ENCODE measurements at places on chromosomes 1 and 21.

DNA sequence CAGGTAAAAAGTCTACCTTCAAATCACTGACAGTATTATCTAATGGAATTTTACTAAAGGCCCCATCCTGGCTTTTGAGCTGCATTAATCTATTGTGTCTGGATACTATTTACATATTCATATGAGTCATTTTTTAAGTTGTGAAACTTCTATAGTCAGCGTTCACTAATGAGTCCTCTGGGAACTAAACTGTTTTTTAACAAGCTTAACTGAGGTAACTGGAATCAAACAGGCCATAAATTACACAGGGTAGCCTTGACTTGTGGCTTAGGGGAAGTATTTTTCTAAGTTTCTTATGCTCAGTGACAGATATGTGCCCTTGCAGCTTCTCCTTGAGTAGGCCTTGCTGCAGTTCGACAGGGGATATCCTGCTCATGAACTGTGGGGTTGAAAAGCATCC is 68.8 kb downstream of the JMJD4 start:
- no peak for DNase-seq

GRCh38 chr1:44328671-44329416 is 26.2 kb downstream of the ERI3 start:
- DNase-seq, result no peak

DNA sequence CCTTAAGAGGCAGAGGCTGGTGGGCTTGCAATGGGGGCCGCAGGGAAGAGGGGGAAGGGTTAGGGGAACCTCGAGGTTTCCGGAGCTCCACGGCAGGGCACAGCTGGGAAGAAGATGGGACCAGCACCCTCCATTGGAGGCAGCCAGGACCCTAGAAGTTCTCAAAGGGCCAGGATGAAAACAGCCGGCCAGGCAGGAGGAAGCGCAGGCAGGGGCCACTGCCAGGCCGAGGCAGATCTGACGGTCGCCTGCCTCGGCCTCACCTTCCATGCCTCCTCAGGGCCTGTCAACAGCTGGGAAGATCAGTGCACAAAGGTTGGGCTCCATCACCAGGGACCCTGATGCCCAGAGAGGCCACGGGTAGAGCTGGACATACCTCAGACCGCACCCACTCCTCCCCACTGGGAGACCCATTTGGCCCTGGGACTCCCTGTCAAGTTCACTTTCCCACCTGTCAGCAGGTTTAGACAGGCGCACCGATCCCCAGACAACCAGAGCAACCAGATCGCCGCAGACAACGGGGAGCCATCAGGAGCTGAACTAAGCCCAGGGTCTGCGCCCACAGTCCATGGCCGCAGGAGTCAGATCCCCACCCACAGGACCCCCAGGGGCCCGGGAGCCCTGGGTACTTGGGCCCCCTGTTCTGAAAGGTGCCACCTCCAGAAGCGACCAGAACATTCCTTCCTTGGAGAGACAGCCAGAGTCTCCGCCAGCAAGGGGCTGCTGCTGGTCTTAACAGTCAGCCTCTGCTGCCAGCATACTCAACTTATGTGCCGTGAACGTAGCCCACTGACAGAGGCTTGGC is 2.2 kb downstream of the SLC19A1 start:
- DNase-seq, result peak; percentile 19

- no peak for DNase-seq
Observed at GRCh38 chr1:203630697-203631096, 4.1 kb downstream of the ATP2B4 start.

DNA sequence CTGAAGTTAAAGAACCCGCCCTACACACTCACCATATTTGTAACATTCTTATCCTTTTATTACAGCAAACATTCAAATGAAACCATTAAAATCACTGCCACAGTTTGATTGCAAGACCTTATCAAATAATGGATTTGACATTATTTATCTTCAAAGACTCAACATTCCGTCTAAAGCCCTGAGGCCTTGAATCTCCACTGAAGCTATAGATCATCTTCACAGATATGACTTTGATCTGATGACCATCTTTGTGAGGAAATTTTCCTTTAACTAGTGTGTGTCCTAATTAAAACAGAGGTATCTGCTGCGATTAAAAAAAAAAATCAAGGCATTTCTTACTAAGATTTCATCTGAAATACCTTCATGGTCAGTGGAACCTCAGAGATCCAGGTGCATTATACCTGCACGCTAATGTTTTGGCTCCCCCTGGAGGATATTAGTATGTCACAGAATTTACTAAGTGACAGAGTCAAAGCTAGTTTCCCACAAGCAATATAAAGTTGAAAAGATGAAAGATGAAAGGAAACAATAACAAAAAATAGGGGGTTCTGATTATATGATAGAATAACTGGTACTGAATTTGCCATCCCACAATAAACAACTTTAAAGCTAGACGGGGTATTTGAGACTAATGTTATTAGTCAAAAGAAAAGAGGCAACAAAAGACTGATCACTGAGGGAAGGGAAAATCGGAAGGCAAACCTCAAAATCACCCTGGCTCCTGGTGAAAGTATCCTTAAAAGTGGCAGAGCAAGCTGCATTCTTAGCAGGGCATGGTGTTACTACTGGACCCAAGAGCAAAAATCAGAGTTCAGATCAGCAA is 923.4 kb downstream of the NCAM2 start:
- no peak for DNase-seq

Data from left cardiac atrium (tissue), 4 donors.